ENCODE measurements at places on chromosomes 7 and 10. TPM values are rescaled to one million over a fixed set of nuclear protein-coding genes. Genes with fewer than 3 reads are reported as not detected.
A peak's percentile ranks its signal among the peaks of the same experiment; 100 is the strongest.

GRCh38 chr7:154946166-154946565, 56.8 kb downstream of the PAXIP1 start:
- DNase-seq, result no peak

DNA sequence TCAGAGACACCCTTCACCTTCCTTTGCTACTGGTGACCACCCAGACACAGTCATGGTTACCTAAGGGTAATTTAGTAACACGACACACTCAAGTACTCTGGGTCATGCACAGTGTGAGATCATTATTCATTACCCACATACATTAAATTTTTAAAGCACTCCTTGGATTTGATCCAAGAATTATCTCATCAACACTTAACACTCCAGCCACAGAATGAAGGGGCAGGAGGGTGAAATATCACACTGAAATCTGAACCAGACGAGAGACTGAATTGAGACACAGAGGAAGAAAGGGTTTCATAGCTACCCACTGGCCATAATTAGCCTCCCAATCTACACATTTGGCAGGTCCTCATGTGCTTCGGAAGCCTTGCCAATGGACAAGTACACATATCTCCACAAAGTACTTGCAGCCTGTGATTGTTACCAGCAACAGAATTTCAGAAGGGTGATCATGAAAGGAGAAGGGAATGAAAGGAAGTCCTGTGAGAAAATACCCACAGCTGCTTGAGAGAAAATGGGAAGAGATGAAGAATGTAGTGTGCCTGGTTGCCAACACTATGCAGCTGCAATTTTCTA, 189.3 kb downstream of the POLR1F start:
- peak; percentile 4 for DNase-seq

GRCh38 chr10:107451047-107451446, 286.5 kb upstream of the SORCS1 start:
- DNase-seq, result no peak

- DNase-seq, result no peak
Measured at GRCh38 chr7:143733876-143734275, 23.6 kb downstream of the CTAGE6 start.

GRCh38 chr10:77348082-77348481, 289.5 kb downstream of the KCNMA1 start:
- no peak for DNase-seq

- DNase-seq, result no peak
Measured at GRCh38 chr7:25459057-25459456, 230.8 kb upstream of the NPVF start.

The SYNPO2L gene
- not detected for polyA plus RNA-seq

The PRRT4 gene
- 0.12 TPM for polyA plus RNA-seq

The C10orf143 gene
- polyA plus RNA-seq, result 1.4 TPM

The ZPBP gene
- polyA plus RNA-seq, result not detected

Data from keratinocyte (primary cell).